ENCODE measurements at places on chromosomes 6 and 20.
A peak's percentile ranks its signal among the peaks of the same experiment; 100 is the strongest.

DNA sequence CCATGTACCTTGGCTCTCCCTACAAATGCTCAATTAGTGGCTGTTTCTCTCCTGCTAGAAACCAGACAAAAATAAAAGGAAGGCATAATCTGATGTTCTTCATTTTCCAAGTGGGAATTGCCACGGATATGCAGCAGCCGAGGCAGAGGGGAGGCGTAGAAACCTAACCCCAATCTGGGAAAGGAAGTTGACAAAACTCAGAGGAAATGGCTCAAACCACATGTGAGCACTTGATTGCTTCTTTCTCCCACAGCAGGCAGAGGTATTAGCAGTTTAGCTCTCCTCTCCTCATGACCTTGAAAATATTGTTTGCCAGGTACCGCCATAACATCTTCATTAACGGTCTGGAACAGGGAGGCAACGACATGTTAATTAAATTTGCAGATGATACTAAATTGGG, 3.8 kb upstream of the MLN start:
- no peak for DNase-seq

DNA sequence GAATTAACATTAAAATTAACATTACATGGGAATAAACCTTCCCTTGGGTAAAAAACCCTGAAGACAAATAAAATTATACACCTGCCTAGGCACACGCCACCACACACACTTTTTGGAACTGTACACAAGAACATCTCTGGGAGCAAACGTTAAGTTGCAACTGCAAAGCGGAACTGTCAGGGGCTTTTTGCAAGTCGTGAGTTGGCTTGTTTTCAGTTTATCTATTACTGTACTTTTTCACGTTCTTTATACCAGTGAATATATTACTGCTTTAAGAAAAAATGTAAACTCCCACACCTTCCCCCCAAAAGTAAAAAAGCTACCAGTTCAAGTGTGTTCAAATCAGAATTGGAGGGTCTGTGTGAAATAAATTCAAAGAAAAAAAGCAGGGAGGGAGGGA, 65.5 kb upstream of the NFATC2 start:
- DNase-seq: no peak

DNA sequence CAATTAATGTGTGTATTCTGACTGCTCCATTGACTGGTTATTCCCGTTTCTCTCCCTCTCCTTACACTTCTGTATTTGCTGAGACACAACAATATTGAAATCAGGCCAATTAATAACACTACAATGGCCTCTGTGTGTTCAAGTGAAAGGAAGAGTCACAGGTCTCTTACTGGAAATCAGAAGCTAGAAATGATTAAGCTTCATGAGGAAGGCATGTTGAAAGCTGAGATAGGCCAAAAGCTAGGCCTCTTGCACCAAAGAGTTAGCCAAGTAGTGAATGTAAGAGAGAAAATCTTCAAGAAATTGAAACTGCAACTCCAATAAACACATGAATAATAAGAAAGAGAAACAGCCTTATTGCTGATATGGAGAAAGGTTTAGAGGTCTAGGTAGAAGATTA, 489.5 kb upstream of the CITED2 start:
- no peak for DNase-seq

DNA sequence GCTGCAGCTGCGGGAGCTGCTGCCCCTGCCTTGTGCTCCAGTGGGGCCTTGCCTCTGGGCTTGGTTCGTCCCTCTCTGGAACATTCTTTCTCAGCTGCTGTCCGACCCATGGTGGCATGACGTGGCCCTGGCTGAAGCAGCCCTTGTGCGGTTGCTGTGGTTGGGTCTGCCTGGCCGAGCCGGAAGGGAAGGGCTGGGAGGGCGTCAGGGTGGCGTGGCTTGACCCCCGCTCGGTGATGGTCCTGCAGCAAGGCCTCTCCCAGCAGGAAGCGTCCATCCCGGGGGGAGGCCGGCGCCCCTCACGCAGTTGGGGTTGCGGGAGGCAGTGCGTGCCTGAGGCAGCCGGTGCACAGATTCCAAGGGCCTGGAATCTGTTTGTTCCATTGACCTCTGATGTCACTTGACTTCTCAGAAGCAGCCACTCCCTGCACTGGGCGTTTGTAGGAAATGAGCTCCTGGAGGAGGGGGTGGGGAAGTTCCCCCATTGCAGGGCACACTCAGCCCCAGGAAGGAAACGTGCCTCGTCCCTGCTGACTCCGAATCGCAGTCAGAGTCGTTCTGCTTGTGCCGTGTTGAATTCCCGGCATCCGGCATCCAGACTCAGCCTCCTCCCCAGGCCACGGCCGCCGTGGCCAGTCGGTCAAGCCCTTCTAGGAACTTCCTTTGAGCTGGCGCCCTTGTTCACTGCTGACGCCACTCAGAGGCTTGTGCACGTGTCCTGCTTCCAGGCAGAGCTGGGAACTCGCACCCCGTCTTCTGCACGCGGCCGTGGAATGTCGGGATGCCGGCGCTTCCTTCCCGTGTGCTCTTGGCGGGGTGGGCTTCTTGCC, 9.7 kb upstream of the TNFRSF6B start:
- no peak for DNase-seq

GRCh38 chr6:170021579-170021978, 269.3 kb downstream of the DLL1 start:
- DNase-seq: no peak

DNA sequence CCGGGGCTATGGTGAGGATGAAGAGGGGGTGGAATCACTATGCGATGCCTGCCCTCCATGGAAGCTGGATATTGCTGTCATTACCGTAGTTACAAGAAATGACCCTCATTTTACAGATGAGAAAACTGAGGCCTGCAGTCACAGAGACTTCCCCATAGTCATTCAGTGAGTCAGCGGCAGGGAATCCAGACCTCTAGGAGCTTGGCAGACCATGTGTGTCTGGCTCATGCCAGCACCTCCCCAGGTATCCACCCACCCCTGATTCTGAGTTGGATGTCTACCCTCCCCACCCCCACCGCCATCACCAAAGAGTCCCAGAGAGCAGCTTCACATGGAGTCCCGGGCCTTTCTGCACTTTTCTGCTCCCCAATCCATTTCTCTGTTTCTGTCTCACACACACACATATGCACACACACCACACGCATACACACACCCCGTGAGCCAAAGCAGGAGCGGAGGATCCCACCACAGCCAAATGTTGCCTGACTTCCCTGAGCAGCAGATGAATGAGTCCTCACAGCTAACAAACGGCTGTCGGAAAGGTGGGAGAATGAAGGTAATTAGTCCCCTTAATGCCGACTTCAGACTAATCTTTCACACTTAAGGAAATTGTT, 24.8 kb downstream of the CDH22 start:
- no peak for DNase-seq

GRCh38 chr20:32972181-32973076, 31.8 kb downstream of the SUN5 start:
- peak; percentile 79 for DNase-seq

GRCh38 chr6:73688351-73688750, 7.7 kb upstream of the CD109 start:
- no peak for DNase-seq

DNA sequence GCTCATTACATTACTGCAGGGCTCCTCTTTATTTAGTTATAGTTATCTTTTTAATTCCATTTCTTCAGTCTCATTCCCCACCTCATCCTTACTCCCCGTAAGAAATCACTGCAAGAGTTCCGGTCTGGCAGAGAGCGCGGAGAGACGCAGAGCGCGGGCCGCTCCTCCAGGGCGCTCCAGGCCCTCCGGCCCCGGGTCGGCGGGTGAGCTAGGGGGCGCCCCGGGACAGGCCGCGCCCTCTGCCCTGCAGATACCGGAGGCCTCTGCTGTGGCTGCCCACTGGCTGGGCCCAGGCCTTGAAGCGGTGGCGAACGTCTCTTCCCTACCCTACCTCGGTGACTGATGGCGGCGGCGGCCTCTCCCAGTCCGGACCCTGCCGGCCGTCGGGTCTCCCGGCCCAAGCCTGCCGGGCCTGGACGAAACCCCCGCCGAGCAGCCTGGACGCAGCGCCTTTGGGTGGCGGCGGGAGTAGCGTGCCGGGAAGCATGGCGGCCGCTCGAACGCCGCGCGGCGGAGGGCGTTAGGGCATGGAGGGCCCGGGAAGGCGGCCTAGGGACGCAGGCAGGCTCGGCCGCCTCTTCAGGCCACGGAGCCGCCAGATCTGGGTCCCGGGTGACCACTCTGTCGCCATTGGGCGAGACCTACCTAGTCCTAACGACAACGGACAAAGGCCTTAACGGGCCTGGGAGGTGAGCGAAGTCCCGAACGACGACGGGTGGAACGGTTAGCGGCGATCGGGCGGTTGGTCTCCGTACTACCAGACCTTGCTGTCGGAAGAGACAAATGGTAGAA, 16.4 kb upstream of the HMGN4 start:
- peak; percentile 54 for DNase-seq

- no peak for DNase-seq
Observed at GRCh38 chr20:54047720-54048119, 22.7 kb downstream of the BCAS1 start.

DNA sequence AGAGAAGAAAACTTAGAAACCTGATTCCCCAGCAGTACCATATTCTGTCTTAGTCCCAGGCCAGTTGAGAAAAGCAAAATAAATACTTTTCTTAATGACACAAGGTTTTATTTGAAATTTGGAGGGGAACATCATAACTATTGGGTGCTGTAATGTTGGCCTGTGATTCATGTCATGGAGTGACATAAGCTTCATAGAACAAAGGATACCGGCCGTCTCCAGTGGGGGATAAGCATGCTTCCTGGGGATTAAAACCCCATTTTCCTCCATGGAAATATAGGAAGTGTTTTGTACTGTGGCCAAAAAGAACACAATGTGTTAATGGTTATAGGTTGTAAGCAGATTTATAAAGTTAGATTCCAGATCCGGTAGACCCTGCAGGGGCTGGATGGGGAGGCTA, 18.0 kb downstream of the MTHFD1L start:
- DNase-seq: no peak

- no peak for DNase-seq
Observed at GRCh38 chr6:9522101-9522500, 892.8 kb downstream of the TFAP2A start.

- no peak for DNase-seq
Observed at GRCh38 chr6:99611148-99611547, 4.5 kb downstream of the PRDM13 start.

DNA sequence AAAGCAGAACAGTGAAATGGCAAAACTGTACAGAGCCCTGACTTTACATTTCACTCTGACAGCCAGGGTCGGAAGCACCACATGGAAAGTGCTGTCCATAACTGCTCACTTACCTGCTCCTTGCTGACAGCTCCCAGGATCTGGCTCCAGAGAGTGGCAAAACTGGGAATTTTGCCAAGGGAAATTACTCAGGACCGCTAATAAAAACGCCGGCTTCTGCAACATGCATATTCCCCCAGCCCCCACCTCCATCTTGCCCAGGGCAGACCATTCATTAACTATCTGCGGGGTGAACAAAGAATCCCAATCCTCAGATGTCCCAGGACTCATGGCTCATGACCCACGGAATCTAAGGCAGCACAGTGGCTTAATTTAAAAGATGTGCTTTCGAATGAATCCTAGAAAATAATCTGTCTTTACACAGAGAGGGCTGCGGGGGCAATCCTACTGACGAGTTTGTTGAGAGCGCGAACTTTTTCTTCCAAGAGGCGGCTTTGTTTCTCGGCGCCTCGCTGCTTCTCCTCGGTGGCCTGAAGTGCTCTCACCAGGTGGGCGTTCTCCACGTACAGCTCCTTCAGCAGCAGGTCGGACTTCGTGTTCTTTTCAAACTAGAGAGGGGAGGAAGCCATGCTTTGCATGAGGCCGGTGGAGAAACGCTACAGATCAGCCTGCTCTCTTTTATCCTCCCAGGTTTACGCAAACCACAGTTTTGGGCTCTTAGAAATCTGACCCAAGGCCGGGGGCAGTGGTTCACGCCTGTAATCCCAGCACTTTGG, 45.8 kb downstream of the GINS1 start:
- DNase-seq: no peak

GRCh38 chr6:28135393-28135792, 6.3 kb upstream of the ZKSCAN8 start:
- no peak for DNase-seq

DNA sequence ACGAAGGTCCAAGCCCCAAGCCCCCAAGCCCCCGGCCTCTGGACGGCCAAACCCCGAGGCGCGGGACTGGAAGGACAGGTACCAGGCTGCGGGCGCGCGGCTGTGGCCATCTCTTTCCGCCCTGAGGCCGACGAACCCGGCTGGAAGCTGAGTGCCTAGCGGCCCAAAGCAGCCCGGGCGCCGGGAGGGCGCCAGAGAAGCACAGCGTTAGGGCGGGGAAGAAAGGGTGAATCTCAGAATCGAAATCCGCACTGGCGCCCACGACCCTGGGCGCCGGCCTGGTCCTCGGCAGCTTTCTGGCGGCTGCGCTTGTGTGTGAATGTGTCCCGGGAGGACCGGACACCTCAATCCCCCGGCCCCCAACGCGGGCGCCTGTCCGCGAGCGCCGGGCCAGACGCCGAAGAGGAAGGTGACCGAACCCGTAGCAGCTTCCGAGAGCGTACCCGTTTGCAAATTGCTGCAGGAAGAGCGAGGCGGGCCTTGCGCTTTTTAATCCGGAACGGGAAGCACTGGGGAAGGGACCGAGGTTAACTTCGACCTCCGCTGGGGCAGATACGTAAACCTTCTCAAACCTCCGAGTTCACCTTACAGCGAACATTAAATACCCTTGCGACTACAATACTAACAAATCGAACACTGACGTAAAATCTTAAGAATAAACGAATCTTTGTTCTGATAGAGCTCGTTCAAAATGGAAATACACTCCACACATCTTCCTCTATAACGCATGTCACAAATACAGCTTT, 2.9 kb downstream of the NRN1 start:
- no peak for DNase-seq

DNA sequence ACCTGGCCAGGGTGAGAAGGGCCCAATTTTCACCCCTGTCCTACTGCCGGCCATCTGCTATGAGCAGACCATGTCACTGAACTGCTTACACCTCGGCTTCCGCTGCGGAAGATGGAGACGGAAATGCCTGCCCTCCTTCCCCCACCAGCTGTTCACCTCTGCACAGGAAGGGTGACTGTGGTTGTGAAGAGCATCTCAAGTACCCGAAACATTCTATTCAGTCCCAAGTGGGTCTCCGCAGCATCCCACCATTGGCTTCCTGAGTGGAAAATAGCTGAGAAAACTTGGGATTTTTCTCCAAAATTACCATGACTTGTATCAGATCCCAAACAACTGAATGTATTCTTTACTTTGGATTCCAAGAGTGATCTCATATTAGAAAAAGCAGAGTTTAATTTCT, 16.1 kb downstream of the DOK5 start:
- DNase-seq: no peak

GRCh38 chr6:165762876-165763275, 99.8 kb upstream of the PDE10A start:
- no peak for DNase-seq

- peak; percentile 40 for DNase-seq
Observed at GRCh38 chr6:16766043-16766536, 4.8 kb upstream of the ATXN1 start.

DNA sequence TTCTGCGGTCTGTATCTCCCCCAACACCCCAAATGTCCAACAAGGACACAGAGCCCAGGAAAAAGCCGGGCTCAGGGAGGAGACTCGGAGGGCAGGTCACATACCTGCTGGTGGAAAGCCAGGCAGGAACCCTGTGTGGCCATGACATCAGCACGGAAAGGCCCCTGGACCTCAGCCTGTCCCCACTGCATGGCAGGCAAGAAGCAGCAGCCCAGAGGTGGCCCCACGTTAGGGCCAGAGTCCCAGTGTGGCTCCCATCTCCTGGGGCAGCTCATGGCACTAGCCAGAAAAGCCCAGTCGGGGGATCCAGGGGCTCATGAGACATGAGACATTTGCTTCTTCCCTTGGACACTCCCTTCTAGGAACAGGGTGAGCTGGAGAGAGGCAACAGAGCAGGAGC, 258.7 kb downstream of the DLL1 start:
- DNase-seq: no peak

- DNase-seq: peak; percentile 86
Observed at GRCh38 chr6:30810813-30811339, 66.5 kb upstream of the IER3 start.
